ENCODE measurements at places on chromosomes 5 and 9. TPM values are rescaled to one million over a fixed set of nuclear protein-coding genes. Genes with fewer than 3 reads are reported as not detected.
A peak's percentile ranks its signal among the peaks of the same experiment; 100 is the strongest.

GRCh38 chr5:96687812-96688453 lies 25.8 kb downstream of the CAST start:
- peak; percentile 15 for DNase-seq

GRCh38 chr5:166377756-166378155 lies 1913.7 kb upstream of the WWC1 start:
- no peak for DNase-seq

- DNase-seq: no peak
Observed at GRCh38 chr9:12094046-12094445, 599.1 kb upstream of the TYRP1 start.

Gene SPATA31A3
- not detected for polyA plus RNA-seq

DNA sequence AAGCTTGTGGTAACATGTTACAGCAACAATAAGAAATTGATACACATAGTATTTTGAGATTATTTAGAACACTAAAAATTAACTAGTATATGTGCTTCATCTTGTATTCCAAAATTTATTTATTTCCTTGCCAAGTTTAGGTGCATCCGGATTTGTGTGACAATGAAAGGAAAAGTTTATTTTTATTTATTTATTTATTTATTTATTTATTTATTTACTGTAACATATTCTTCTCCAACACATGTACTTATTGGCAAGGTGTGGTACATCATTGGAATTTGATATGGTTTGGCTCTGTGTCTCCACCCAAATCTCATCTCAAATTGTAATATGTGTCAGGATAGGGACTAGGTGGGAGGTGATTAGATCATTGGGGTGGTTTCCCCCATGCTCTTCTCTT lies 373.3 kb upstream of the EDIL3 start:
- DNase-seq: no peak

Gene SPATA31E1
- polyA plus RNA-seq: 0.05 TPM

DNA sequence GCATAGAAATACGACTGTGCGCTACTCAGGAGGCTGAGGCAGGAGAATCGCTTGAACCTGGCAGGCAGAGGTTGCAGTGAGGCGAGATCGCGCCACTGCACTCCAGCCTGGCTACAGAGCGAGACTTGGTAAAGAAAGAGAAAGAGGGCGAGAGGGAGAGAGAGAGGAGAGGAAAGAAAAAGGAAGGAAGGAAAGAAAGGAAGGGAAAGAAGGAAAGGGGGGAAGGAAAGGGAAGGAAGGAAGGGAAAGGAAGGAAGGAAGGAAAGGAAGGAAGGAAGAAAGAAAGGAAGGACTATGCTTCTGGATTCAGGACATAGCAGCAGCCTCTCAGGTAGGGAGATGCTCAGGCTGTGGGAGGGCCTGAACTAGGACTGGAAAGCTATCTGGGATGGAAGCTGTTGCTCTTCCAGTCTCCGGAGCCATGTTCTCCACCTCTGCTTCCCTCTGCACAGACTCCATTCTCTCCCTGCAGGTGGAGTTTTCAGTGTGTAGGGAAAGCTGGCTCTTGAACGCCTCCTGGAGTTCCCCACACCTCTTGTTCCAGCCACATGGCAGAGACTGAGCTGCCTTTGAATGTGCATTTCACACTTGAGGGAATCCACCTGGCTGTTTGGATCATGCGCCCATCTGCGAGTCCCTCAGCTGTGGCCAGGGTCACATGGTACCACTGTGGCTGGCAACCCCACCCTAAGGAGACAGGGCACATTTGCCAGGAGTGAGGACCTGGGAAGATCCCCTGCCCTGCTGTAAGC lies 9.1 kb downstream of the SWI5 start:
- no peak for DNase-seq

DNA sequence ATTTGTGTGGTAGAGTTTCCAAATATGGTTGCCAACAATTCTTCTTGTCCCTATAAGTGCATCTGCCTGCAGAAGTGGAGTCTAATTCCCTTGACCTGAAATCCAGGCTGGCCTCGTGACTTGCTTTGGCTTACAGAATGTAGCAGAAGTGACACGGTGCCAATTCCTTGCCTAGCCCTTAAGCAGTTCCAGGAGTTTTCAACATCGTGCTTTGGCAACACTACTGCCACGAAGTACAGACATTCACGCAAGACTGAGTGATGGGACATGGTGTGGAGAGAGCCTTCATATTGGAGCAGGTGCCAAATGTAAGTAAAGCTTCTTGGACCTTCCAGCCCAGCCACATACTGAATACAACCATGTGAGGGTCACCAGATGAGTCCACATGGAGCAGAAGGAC lies 92.9 kb upstream of the NEK6 start:
- DNase-seq: no peak

GRCh38 chr5:76180814-76181805 lies 97.9 kb downstream of the SV2C start:
- no peak for DNase-seq

Gene ANKRA2
- polyA plus RNA-seq: 70.6 TPM

GRCh38 chr9:76545191-76545590 lies 86.2 kb downstream of the GCNT1 start:
- DNase-seq: no peak

GRCh38 chr9:29217966-29218365 lies 1644.7 kb upstream of the C9orf72 start:
- no peak for DNase-seq

GRCh38 chr5:40605295-40605958 lies 74.3 kb upstream of the PTGER4 start:
- DNase-seq: no peak

- DNase-seq: no peak
Observed at GRCh38 chr9:132487351-132487791, 77.4 kb downstream of the CFAP77 start.

GRCh38 chr5:41954286-41954685 lies 29.2 kb downstream of the FBXO4 start:
- DNase-seq: no peak

Gene PCDHGA12
- 3.4 TPM for polyA plus RNA-seq

- DNase-seq: peak; percentile 41
Observed at GRCh38 chr9:97398999-97399758, 12.7 kb upstream of the TDRD7 start.

- DNase-seq: no peak
Observed at GRCh38 chr9:38287420-38287985, 105.0 kb upstream of the ALDH1B1 start.

- no peak for DNase-seq
Observed at GRCh38 chr9:136059321-136059791, 35.7 kb downstream of the NACC2 start.

GRCh38 chr9:91336786-91337185 lies 24.9 kb downstream of the AUH start:
- DNase-seq: no peak

Gene ITGA2
- polyA plus RNA-seq: 43.3 TPM

DNA sequence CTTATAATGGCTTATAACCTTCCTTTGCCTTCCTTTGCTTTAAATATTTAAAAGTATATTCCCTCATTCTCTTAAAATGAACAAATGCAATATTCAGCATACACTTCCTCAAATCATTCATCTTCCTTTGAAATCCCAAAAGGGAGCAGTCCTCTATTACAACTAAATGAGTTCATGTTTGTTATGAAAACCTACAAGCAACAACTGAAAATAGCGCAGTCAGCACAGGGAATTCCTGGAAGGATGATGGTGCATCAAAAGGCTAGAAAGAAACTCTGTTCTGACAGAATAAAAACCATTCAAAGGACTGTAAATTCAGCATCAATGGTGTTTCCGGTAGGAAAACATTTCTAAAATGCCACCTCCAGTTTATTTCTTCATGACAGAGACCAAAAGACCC lies 3.3 kb downstream of the NR6A1 start:
- no peak for DNase-seq

Gene OGN
- polyA plus RNA-seq: 142 TPM

- no peak for DNase-seq
Observed at GRCh38 chr5:152052470-152052869, 127.8 kb upstream of the GLRA1 start.

Gene C5orf52
- polyA plus RNA-seq: not detected

Gene PIP5KL1
- 3.1 TPM for polyA plus RNA-seq

DNA sequence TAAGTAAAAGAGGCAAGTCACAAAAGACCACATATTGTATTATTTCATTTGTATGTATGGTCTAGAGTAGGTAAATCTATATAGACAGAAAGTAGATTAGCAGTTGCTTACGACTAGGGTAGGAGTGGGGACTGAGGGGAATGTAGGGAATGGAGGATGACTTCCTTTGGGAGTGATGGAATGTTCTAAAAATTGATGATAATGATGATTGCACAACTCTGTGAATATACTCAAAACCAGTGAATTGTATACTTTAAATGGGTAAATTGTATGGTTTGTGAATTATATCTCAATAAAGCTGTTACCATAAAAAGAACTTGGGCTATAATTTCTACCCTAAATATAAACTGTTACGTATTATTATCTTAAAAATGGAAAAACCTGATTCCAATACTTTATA lies 35.0 kb downstream of the ADAMTS6 start:
- DNase-seq: no peak

- no peak for DNase-seq
Observed at GRCh38 chr5:59256331-59256730, 637.2 kb downstream of the PDE4D start.

DNA sequence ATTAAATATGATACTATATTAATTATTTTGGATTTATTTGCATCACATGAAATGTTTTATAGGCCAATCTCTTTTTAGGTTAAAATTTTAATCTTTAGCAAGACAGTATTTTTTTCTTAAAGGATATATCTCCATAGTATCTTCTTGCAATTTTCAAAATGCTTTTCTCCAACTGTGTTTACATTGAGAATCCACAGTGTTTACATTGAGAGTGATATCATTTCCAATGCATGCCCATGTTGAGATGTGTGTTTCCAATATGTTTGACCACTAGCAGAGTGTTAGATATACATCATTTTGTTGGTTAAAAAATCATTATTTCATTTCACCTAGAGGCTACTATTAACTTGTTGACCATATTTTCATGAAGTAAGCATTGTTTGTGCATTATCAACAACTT lies 17.3 kb downstream of the VCAN start:
- no peak for DNase-seq

Gene AGXT2
- polyA plus RNA-seq: not detected

Gene LCN9
- not detected for polyA plus RNA-seq

DNA sequence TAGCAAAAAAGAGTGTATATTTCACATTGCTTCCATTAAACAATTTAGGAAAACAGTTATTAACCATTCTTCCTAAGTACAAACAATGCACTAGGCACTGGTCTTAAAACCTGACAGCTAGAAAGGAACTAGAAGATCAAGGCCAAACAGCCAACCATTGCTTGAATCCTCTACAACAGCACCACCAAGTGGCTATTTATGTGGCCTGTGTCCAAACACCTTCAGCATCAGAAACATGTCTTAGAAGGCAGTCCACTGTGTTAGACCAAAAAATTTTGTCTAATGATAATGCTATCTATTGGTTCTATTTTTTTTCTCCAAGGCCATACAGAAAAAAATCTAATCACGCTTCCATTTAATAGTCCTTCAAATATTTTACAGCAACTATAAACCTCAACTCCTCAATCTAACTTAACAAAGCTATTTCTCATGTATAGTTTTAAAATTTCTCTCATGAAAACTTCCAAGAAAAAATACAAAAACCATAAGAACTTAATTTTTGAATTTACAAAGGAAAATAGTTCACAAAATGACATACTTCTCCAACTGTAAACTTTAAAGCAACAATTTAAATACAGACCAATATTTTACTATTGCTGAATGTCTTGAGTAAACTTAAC lies 36.1 kb downstream of the CAAP1 start:
- no peak for DNase-seq

Gene ADAMTSL1
- 15.6 TPM for polyA plus RNA-seq

DNA sequence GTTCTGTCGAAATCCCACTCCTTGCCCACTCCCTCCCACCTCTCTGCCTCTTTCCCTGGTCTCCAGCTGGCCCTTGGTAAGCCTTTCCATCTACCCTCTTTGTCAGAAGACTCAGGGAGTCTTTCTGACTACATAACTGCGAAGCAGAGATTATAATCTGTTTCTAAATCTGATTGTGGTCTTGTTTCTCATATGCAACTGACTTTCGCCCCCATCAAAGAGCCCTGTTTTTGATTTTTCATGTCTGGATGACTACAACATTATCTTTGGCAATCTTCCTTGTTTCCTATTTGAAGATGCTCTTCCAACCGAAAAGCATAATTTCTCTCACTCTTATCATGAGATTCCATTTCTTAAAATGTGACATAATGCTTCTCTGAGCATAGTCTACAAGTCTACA lies 218.2 kb upstream of the ADAMTSL1 start:
- no peak for DNase-seq

Gene UBE2D2
- 166 TPM for polyA plus RNA-seq
